ENCODE measurements at places on chromosomes 7 and 10.

GRCh38 chr10:110226926-110227641 lies 19.7 kb downstream of the MXI1 start:
- DNase-seq, result peak; percentile 60

DNA sequence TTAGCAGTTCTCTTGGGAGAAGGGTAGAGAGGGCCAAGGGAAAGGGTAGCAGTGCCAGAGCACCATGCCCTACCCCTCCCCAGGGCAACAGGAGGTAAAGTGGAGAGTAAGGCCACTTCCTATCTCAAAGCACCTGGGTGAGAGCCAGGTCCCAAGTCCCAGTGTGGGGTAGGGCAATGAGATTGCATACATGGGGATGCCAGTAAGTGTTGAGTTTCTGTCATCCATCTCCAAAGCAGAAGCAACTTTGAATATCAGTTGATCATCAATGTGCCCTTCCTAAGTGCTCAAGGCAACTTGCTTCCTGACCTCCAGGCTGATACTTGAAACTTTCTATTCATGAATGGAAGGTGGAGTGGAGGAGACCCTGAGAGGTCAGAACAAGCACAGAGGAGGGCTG lies 2.2 kb upstream of the CAMK2G start:
- no peak for DNase-seq

DNA sequence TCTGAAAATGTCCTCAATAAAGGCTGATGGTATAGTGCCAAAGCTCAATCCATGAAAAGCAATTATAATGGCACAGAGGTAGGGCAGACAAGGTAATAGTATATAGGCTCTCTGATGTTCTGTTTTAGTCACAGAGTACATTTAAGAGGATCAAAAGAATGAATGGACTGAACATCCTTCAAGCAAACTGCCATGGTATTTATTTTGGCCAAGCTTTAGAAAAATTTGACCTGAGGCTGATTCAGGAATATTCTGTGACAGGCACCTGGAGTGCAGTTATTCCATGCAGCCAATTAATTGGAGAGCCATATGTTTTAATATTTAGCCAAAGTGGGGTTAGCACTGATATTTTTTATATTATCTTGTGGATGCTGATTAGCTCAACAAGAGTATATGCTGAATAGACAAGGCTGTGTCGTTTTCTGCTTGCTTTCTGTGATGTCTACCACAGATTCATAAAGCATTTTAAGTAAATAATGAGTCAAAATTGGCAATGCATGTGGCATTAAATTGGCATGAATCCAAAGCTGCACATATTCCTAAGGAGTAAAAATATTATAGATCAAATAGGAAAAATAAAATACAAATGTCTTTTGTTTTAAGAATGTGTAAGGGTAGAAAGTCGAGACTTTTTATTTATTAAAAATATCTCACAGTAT lies 177.4 kb downstream of the PCLO start:
- no peak for DNase-seq

GRCh38 chr10:79068203-79068561 lies 584 bp upstream of the ZMIZ1 start:
- DNase-seq, result peak; percentile 55

- DNase-seq, result no peak
Measured at GRCh38 chr10:47081264-47081663, 170.0 kb downstream of the PTPN20 start.

DNA sequence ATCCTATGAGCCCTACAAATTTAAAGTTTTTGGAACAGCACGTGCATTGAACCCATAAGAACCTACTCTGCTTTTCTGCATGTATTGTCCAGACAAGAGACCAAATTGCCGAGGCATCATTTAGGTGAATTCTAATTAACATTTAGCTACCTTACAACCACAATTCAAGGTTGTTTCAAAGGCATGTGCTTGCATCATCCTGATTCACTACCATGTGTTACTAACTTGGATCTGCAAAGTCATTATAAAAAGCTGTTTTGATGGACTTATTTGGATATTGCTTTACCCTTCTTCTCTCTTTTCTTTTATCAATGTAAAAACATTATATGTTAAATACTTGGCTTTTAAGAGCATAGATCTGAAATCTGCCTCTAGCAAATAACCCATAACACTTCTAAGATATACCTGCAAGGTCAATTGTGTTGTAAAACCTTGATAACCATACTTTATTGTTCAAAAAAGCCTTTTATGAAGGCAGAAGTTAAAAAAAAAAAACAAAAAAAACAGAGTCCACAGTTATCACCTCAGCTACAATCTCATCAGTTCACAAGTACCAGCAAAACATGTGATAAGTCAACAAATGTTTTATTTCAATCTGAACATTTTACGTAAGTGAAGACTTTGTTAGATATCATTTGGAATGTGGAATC lies 51.9 kb downstream of the CFTR start:
- DNase-seq, result peak; percentile 0

Measured in GM23248 (cell line).